Nephron progenitor cell (in vitro differentiated cells): ENCODE measurements at places on chromosomes 1 and 21.

- DNase-seq: no peak
Measured at GRCh38 chr1:162349635-162350330, 26.9 kb downstream of the SPATA46 start.

- DNase-seq: no peak
Measured at GRCh38 chr1:23995431-23995837, 15.3 kb upstream of the SRSF10 start.

DNA sequence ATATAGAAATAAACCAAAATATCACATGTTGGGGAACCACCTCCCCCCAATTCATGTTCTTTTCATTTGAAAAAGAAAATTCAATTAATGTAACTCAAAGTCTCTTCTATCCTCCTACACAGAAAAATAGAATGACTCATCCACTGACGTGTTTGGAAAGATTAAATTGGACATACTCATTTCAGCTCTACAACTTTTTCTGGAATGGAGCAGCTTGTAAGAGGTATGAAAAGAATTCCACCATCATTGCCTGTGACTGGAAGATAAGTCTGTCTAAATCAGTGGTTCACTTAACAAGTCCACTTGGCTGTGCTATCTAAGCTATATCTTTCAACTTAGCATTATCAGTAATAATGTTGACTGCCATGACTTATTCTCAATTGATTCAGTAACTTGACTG lies 702.3 kb downstream of the BRINP3 start:
- no peak for DNase-seq

DNA sequence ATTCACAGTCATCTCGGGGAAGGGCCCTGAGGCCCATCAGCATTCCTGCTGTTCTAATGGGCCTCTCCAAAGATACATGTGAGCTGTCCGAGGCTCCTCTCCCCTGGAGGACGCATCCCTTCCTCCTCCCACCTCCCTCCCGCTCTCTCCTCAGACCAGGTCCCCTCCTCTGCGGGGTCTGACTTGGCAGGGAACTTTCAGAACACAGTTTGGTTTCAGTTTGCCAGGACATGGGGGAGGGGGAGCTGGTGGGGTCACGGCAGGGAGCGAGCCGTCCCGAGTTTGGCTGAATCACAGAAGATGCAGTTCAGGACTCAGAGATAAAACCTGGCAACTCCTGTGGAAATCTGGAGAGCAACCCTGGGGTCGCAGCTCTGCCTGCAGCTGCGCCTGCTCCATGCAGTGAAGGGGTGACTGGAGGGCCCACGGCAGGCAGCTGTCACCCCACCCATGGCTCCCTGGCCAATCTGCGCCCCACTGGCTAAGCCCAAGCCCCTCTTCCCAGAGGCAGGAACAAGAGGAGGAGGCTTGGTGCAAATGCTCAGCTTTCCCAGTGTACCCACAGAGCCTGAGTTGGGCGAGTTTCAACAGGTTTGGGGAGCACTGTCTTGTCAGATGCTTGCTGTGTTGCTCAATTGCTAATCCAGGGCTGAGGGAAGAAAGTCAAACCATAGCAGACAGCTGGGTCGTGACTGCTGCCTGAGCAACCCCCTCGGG lies 5.7 kb downstream of the WNT4 start:
- no peak for DNase-seq

DNA sequence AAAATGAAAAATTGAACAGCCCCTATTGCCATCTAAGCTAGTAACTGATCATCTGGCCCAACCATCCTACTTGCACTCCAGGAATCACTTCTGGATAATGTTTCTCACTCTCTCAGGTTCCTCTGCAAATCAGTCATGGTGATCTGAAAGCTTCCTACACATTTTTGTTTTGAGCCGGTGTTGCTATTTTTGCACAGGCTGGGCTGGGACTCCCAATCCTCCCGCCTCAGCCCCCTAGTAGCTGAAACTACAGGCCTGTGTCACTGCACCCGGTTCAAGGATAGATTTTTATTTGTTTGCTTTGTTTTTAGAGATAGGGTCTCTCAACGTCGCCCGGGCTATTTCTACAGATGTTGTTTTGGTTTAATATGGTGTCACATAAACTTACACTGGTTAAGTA lies 40.5 kb upstream of the HMCN1 start:
- DNase-seq: no peak

DNA sequence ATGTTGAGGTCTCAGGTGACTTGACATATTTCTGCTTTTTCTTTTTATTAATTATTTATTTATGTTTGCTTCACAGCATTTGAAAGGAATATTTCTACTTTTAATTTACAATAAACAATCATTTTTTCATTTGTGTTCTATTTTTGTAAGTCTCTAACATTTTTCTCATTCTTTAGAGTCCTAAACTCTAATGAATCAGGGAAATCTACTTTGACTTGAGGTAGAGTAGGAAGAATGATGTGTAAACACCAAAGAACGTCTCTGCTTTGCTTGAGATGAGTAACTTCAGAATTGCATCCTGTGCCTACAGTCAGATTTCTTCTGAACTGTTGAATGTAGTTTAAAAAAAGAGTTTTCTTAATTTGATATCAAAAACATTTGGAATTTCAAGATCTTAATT lies 65.2 kb downstream of the CNST start:
- no peak for DNase-seq
